ENCODE measurements at places on chromosomes 4 and X. TPM values are rescaled to one million over a fixed set of nuclear protein-coding genes. Genes with fewer than 3 reads are reported as not detected.

The ARHGAP36 gene
- total RNA-seq: 0.32 TPM

The ODAPH gene
- not detected for total RNA-seq

The ALAS2 gene
- 1.9 TPM for total RNA-seq

The CCNI gene
- total RNA-seq: 356 TPM

The OFD1 gene
- 15.4 TPM for total RNA-seq

The UBQLN2 gene
- total RNA-seq: 26.6 TPM

The CXCL3 gene
- 2.2 TPM for total RNA-seq

The NMU gene
- not detected for total RNA-seq

The PAGE1 gene
- not detected for total RNA-seq

The MAGEA1 gene
- total RNA-seq: not detected

The DNASE1L1 gene
- total RNA-seq: 22.5 TPM

The TLR7 gene
- total RNA-seq: 1.2 TPM

The F8A2 gene
- total RNA-seq: not detected

The ARHGAP6 gene
- 33.7 TPM for total RNA-seq

The STS gene
- total RNA-seq: 4.8 TPM

The ENAM gene
- not detected for total RNA-seq

The ARMCX4 gene
- total RNA-seq: 10.8 TPM

The DMRTC1B gene
- not detected for total RNA-seq

The RAB39B gene
- 0.50 TPM for total RNA-seq

The IL2 gene
- not detected for total RNA-seq

The PLAC8 gene
- 3.5 TPM for total RNA-seq

The GLRB gene
- total RNA-seq: 1.7 TPM

The TRIM60 gene
- not detected for total RNA-seq

The FOXO4 gene
- 31.5 TPM for total RNA-seq

The TRO gene
- total RNA-seq: 7.5 TPM

The VCX2 gene
- total RNA-seq: not detected

The RBMXL3 gene
- total RNA-seq: not detected

The ATP2B3 gene
- 0.23 TPM for total RNA-seq

The EGFL6 gene
- total RNA-seq: not detected

The LIAS gene
- 11.6 TPM for total RNA-seq

The CLDN22 gene
- total RNA-seq: not detected

The FAM9C gene
- not detected for total RNA-seq

The PPP1R2C gene
- total RNA-seq: not detected

The SSX2B gene
- total RNA-seq: not detected

The RIPPLY1 gene
- total RNA-seq: not detected

The SCML2 gene
- 2.6 TPM for total RNA-seq

The UGT2B7 gene
- total RNA-seq: not detected

The MND1 gene
- 0.99 TPM for total RNA-seq

The ARHGEF6 gene
- total RNA-seq: 16.4 TPM

The SPANXB1 gene
- not detected for total RNA-seq

The NLRP2B gene
- total RNA-seq: not detected

The RNF128 gene
- 0.13 TPM for total RNA-seq

The PABPC1L2A gene
- 0.17 TPM for total RNA-seq

The AADAT gene
- 7.2 TPM for total RNA-seq

The RASSF6 gene
- 0.26 TPM for total RNA-seq

The CCDC110 gene
- total RNA-seq: 3.6 TPM

The GK2 gene
- total RNA-seq: not detected
